IPS-NIHi11 (cell line): ENCODE measurements at places on chromosomes 2 and 18.

DNA sequence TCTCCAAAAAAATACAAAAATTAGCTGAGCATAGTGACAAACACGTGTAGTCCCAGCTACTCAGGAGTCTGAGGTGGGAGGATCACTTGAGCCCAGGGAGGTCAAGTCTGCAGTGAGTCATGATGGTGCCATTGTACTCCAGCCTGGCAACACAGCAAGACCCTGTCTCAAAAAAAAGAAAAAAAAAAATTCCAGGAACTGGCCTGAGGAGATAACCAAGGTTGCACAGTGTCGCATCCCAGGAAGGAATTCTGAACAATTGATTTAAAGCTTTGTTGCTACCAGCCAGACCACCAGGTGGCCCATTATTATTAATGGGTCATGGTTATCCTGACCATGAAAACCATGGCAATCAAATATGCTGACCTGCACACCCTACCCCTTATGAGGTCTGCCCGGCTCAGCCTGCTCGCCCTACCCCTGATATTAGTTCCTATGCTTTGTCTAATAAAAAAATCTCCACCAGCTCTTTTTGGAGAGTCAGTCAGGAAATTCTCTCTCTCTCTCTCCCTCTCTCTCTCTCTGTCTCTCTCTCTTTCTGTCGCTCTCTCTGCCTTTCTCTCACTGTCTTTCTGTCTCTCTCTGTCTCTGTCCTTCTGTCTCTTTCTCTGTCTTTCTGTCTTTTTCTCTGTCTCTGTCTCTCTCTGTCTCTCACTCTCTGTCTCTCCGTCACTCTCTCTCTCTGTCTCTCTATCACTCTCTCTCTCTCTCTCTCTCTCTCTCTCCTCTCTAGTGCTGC is 73.7 kb downstream of the NCAPH start:
- no peak for DNase-seq

DNA sequence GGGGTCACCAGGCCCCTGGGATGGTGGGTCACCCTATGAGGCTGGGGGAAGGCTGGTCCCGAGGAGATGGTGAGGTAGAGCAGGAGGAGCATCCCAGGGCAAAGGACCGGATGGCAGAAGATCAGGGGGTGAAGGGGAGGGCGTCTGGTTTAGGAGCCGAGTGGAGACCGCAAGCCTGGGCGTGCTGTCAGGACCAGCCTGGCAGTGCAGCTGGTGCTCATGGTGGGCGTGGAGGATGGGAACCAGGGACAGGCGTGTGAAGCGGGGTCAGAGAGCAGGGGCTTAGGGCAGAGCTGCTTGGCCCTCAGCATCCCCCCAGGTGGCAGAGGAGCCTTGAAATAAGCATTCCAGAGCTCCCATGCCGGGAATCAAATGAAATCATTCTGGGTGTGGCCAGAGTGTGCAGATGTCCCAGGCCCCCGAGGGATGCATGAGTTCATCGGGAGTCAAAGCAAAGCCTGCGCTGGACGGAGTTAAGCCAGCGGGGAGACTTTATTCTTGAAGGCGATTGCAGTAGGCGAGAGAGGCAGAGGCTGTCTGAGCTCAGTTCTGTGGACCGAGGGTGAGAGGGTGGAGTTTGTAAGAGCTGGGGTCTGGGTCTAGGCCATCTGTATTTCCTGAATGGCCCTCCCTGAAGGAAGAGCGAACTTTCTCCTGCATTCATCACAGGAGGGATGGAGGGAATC is 33.1 kb upstream of the MBP start:
- no peak for DNase-seq

GRCh38 chr2:196274387-196274809 is 103.0 kb upstream of the STK17B start:
- DNase-seq: no peak

DNA sequence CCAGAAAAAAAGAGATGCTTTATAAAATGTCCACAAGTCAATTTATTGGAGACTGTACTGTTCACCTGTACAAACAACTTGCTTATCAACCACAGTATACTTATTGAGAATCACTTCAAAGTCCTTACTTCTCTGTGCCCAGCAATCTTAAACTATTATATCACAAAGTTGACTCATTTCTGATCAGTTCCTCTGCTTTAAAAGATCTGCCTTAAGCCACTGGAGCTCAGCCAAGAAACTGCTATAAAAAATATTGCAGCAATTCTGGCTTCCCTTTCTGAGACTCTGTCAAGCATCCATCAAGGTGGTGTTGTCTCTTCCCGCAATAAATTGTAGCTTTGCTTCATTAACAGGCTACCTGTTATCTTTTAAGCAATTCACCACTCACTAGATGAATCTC is 375.2 kb upstream of the SPHKAP start:
- DNase-seq: no peak

DNA sequence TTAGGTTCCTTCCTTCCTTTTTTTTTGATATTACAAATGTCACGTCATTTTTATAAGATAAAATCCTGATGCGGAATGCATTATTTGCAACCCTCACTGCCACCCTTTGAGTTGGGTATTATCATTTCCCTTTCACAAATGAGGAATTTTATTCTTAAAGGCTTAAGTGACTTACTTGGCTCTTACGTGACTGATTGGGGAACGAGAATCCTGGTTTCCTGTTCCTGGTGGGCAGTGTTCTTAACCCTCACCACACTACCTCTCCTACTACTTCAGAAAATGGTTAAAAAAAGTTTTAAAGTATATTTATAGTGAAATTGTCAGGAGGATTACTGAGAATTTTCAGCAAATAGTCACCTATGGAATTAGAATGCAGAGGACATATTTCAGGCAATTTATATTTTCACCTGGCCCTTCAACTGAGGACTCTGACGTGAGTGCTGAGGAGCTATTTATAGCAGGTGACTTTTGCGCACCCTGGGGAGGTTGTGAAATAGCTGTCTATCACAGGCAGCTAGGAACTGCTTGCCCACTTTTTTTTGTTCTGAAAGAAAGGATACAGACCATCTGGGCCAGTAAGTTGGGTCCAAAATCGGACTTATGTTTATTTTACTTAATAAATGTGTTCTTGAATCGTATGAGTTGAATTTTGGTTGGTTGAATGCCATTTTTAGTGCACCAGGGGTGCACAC is 18.7 kb upstream of the RASGRP3 start:
- no peak for DNase-seq

- no peak for DNase-seq
Observed at GRCh38 chr2:128363934-128364361, 45.3 kb upstream of the HS6ST1 start.

DNA sequence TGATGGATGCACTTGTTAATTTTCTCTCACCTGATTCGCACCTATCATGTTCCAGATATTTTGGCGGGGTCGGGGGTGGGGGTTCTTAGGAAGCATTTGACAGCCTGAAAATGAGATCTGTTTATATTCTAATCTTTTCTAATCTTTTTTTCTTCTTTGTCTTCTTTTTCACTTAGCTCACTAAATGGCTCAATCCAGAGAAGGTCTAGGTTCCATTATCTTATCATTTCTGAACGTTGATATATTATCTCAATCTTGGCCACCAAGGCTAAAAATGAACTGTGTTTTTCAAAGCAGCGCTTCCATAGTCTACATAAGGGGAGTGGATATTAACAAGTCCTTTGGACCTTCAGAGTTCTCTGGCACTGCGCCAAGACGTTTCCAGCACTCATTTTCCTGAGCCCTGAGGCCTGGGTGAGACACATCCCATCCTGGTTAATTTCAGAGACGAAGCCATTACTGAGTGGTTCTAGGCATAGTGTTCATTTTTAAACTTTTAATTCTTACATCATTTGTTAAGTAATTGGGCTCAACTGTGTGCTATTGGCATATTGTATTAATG is 229.0 kb downstream of the SOX11 start:
- DNase-seq: no peak

DNA sequence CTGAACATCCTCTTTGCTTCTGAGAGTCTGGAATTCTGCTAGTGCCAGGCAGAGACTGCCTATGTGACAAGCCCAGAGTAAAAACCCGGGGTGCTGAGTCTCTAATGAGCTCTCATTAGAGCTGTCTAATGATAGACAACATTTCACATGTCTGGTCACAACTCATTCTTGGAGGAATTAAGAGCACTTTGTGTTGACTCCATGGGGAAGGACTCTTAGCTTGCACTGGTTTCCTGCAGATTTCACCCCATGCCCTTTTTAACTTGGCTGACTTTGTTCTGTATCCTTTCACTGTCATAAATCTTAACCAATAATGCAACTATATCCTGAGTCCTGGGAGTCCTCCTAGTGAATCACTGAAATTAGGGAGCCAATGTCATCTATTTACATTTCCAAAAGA is 33.5 kb downstream of the FBXO15 start:
- DNase-seq: no peak

DNA sequence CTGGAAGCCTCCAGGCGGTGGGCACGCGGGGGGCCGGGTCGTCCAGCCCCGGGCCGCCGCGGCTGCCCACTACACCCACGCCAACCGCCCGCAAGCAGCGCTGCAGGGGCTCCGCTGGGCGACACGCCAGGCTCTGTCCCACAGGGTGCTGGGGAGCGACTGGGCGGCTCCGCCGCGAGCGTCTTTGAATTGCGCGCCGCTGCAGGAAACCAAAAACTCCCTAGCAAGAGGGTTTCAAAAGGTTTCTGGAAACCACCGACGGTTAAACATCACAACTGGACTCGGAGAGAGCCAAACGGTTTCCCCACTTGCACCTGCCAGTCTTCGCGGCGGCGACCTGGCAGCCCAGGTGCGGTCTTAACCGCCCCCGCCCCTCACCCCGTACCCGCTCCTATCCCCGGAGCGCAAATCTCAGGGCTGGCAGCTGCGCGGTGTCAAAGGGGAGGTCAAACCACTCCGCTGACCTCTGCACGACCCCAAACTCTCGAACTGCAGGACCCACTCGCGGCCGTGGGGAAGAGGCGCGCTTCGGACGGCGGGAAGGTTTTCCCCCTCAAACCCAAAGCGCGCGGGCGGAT is 1.0 kb downstream of the CXCR4 start:
- no peak for DNase-seq

- DNase-seq: no peak
Observed at GRCh38 chr18:1452821-1453220, 548.1 kb downstream of the ADCYAP1 start.

- peak; percentile 25 for DNase-seq
Observed at GRCh38 chr2:151728804-151729414, 5.4 kb downstream of the NEB start.
